ENCODE measurements at places on chromosomes 16 and 17.

DNA sequence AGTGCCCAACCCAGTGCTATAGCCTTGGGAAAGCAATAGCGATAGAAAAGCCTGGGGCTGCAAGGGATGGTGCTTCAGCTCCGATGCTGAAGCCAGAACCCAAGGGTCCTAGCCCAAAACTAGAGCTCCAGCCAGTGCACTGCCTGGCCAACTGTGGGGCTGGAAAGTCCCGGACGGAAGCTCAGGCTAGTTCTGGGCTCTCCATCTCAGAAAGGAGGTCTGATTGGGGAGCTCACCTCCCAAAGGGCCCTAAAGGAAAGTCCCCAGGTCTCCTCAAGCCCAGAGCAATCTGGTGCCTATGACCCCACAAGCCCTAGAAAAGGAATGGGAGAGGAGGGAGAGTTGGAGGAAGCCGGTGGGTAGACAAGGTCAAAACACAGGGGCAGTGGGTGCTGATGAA lies 2.0 kb upstream of the ABCC3 start:
- no peak for DNase-seq

- no peak for DNase-seq
Measured at GRCh38 chr16:54977211-54977610, 46.5 kb downstream of the IRX5 start.

DNA sequence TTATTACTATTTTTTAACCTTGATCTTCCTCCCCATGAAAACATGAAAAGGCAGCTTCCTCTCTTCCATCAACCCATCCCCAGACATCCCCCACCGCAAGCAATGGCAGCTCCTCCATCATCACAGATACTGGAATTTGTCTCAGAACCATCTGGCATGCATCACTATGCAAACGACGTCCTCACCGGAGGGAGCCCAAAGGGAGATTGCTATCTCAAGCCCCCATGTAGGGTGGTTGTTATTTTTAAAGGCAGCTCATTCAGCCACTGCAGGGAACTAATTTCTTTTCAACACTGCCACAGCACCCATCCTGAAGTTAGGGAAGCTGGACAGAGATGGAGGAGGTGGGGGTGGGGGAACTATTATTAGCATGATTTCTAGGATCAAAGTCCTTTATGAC lies 222.5 kb downstream of the FOXL1 start:
- DNase-seq = no peak

- no peak for DNase-seq
Measured at GRCh38 chr17:75634376-75634740, 1.1 kb downstream of the SMIM5 start.

DNA sequence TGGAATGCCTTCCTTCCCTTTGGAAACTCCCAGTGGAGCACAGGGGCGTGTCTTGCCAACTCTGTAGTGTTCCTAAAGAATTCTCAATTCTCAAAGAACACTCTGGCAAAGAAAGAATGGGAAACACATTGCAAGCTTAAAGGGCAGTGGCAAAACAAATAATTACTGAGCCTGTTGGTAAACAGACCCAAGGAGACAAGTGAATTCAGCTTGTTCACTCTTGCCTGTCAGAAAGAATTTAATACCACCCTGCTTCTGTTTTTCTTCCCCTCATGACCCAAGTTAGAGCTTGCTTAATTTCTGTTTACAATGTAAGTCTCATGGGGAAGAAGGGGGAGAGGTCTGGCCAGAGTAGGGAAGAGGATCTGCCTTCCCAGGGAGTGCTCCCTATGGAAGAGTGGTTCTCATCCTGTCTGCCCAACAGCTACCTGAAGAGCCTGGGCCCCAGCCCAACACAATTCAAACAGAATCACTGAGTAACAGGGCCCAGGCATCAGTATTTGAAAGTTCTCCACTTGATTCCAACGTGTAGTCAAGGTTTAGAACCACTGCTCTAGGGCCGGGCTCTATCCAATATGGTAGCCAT lies 386.0 kb downstream of the SLC39A11 start:
- no peak for DNase-seq

- DNase-seq = no peak
Measured at GRCh38 chr16:30965436-30965835, 7.9 kb downstream of the SETD1A start.

DNA sequence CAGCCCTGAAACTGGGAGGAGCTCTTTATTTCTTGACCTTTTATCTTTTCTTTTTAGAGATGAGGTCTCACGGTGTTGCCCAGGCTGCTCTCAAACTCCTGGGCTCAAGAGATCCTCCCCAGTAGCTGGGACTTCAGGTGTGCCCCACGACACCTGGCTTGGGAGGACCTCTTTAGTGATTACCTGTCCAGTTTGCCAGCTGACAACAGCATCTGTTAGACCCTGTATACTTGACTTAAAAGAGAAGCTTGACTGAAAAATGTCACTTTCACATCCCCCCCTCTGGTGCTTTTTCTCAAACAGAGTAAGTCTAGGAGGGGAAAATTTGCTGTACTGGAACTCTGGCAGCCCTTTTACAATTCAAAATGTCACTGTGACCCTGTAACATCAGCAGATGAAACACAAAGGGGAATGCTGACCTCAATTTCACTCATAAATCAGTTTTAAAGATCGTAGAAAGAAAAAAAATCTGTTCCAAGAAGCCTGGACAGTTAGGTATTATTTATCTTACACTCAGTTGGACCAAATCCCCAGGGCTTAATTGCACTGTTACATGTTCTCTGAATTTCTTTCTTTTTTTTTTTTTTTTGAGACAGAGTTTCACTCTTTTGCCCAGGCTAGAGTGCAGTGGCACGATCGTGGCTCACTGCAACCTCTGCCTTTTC lies 1.8 kb upstream of the ERN1 start:
- no peak for DNase-seq

- DNase-seq = no peak
Measured at GRCh38 chr17:79019261-79019631, 4.7 kb upstream of the C1QTNF1 start.

DNA sequence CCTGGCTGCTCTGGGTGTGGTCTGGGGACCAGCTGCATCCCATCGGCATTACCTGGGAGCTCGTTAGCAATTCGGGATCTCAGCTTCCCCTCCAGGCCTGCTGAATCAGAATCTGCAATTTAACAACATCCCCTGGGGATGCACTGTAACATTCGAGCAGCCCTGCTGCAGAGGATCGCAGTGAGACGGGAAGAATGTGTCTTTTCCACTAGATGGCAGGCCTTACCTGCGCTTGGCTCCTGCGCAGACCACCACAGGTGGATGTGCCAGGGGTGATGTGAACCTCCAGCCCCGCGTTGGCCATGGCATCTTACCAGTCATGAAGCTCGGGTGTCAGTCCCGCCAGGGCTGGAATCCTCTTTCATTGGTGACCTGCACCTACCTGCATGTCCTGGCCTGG lies 209.9 kb downstream of the PRKCB start:
- DNase-seq = no peak

DNA sequence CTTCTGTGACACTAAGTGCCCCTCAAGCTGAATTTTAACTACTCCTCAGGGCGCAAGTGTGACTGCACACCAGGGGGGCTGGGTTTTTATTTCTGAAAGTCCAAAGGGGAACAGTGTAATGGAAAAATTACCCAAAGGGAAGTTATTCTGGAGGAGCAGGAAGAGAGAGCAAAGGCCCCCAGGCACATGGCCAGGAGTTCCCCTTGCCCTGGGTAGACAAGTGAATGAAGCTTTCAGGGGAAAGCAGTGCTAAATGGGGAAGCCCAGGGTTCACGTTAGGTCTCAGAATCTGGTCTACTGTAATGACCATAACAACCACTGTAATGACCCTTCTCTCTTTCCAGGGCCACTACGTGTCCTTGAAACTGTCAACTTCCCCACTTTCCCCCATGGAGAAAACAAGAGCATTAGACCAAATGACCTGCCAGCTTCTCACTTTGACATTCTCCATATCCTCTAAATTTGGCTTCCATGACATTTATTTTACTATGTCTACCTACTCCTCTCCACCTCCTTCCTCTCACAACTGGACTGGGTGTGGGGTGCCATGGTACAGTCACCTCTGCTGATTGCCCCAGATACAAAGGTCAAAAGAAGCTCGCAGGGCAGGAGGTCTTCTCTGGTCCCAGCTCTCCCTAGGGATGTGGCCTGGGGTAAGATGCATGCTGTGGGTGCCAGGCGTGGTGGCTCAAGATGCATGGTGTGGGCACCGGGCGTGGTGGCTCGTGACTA lies 34.1 kb upstream of the MMP2 start:
- no peak for DNase-seq

DNA sequence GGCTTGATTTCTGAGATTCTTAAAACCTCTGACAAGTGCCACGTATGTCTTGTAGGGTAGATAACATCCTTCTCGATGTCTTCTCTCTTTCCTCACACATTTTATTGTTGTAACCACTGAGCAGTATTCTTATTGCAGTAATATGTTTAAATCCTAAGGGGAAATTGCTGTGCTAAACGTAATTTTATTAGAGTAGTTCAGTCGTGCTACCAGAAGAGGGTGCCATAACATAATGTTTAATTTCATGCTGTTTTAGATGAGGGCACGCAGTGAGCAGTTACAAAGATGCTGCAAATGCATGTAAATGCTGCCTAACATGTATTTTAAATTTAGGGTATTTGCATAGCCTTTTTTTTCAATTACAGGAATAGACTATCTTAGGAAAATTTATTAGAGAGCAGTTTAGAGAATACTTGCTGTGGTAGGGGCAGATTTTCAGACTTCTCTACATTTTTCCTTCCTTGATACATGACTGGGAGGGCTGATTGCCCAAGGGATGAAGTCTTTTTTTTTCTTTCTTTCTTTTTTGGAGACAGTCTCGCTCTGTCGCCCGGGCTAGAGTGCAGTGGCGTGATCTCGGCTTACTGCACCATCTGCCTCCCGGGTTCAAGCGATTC lies 51.7 kb downstream of the GAN start:
- peak; percentile 4 for DNase-seq

Measured in HS-5 (cell line).